Hematopoietic multipotent progenitor cell treated with erythropoietin and hydrocortisone succinate and interleukin-3 and kit ligand, for 4 days (in vitro differentiated cells): ENCODE measurements at places on chromosomes 11 and 22.

- DNase-seq: no peak
Observed at GRCh38 chr11:75293903-75294302, 53.3 kb downstream of the TPBGL start.

DNA sequence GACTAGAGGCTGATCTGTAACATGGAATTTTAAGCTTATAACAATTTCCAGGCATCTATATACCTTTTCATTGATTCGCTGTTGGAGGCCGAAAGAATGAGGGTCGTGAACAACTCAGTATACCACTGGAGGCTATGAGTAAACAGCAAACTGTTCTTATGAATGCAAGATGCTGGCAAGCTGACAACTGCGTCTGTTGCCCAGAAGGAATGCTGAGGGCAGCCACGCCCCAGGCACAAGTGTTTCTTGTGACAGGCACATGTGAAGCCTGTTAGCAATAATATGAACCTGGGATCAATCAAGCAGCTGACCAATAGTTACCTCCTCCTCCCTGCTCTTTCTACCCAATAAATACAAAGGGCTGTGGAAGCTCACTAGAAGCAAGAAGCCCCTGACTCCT lies 15.3 kb downstream of the RTCB start:
- no peak for DNase-seq

DNA sequence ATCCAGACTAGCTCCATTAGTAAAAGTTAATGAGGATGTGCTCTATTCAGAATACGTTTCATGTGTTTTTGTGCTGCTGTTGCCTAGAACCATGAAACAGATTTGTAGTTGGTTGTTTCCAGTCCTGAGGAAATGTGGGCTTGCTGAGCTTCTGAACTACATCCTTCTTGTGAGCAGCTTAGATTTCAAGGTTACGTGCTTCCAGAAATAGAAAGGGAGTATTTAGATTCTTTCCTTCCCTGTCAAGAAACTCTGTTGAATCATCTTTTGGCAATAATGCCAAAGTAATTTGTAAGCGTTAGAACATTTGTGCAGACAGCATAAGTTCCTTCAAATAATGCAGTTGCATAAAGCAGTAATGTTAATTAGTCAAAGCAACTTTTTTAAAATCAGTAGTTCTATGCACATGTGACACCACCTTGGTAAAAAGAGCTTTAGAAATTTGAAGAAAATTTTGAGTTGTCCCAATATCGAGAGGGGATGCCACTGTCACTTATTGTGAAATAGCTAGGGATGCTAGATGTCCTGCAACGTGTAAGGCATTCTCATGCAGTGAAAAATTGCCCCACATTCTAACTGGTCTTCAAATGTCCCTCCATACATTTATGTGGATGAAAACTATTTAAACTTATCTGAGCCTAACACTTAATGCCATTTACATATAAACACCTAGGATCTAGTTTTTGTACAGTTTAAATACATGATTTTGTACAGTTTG lies 169.6 kb downstream of the ETS1 start:
- DNase-seq: no peak

GRCh38 chr11:57464539-57465181 lies 4.3 kb downstream of the RTN4RL2 start:
- no peak for DNase-seq

DNA sequence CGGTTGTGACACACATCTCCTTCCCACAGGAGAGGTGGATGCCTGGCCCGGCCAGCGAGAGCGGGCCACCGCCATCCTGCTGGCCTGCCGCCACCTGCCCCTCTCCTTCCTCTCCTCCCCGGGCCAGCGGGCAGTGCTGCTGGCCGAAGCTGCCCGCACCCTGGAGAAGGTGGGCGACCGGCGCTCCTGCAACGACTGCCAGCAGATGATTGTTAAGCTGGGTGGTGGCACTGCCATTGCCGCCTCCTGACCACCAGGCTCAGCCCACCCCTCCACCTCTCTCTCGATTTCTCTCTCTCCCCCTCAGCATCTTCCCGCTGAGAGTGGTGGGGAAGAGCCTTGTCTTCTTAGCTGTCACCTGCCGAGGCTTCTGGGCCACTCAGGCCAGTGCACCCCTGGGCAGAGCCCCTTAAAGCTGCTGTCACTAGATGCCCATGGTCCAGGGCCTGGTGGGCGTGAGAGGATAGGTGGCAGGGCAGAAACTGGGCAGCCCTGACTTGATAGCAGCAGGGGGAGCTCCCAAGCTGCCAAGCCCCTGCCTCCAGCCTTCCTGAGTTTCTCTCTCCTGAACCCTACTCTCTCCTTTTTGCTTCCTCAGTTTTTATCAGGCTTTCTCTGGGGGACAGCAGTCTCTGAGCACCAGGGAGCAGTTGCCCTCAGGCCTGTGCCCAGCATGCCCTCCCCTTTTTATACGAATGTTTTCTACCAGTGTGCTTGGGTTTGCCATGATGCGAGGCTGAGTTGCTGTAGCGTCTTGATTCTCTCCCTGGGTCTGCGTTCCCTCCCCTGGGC lies 9.3 kb downstream of the SHISA8 start:
- no peak for DNase-seq

GRCh38 chr11:121625777-121626506 lies 173.2 kb upstream of the SORL1-AS1 start:
- DNase-seq: no peak
